H1 (cell line): ENCODE measurements at places on chromosomes 13 and 19. TPM values are rescaled to one million over a fixed set of nuclear protein-coding genes. Genes with fewer than 3 reads are reported as not detected.

The CEACAM20 gene
- not detected in 2 replicates for polyA plus RNA-seq

The EXOC3L2 gene
- polyA plus RNA-seq, result 1.4 and 3.4 TPM in 2 replicates

The ZNF835 gene
- polyA plus RNA-seq, result 0.02 and 0.05 TPM in 2 replicates

The ZNF470 gene
- polyA plus RNA-seq, result 1.9 and 2.0 TPM in 2 replicates

The TRPM4 gene
- polyA plus RNA-seq, result 13.3 and 21.5 TPM in 2 replicates

The FAM216B gene
- not detected in 2 replicates for polyA plus RNA-seq

The MEIOSIN gene
- 0.11 and 0.14 TPM in 2 replicates for polyA plus RNA-seq

The DCT gene
- 0.02 TPM in 1 of 2 replicates, not detected in the other for polyA plus RNA-seq

The KISS1R gene
- 2.7 and 5.1 TPM in 2 replicates for polyA plus RNA-seq

The CATSPERD gene
- polyA plus RNA-seq, result 0.12 TPM in 1 of 2 replicates, not detected in the other

The LRRC25 gene
- polyA plus RNA-seq, result 0.31 and 0.41 TPM in 2 replicates

The ZNF784 gene
- polyA plus RNA-seq, result 6.5 and 9.8 TPM in 2 replicates

The SERPINE3 gene
- 1.0 and 1.1 TPM in 2 replicates for polyA plus RNA-seq

The RASGRP4 gene
- polyA plus RNA-seq, result 3.1 and 5.7 TPM in 2 replicates

The FCAR gene
- not detected in 2 replicates for polyA plus RNA-seq

The RTBDN gene
- 4.0 and 4.4 TPM in 2 replicates for polyA plus RNA-seq

The PLEKHJ1 gene
- polyA plus RNA-seq, result 187 and 235 TPM in 2 replicates

The TTYH1 gene
- polyA plus RNA-seq, result 46.5 and 92.1 TPM in 2 replicates

The CLEC17A gene
- polyA plus RNA-seq, result not detected in 2 replicates

The SULT2B1 gene
- 2.6 and 3.8 TPM in 2 replicates for polyA plus RNA-seq

The PIBF1 gene
- polyA plus RNA-seq, result 0.49 and 1.1 TPM in 2 replicates

The SLAIN1 gene
- polyA plus RNA-seq, result 19.3 and 35.0 TPM in 2 replicates

The ATXN8OS gene
- polyA plus RNA-seq, result not detected in 2 replicates

The RHPN2 gene
- 22.8 and 27.2 TPM in 2 replicates for polyA plus RNA-seq

The LRRC63 gene
- not detected in 2 replicates for polyA plus RNA-seq

The PALM gene
- 5.7 and 13.0 TPM in 2 replicates for polyA plus RNA-seq

The TNNT1 gene
- polyA plus RNA-seq, result 69.6 and 97.9 TPM in 2 replicates

The CYP4F2 gene
- polyA plus RNA-seq, result not detected in 2 replicates

The CGB1 gene
- polyA plus RNA-seq, result 0.83 TPM in 1 of 2 replicates, not detected in the other

The CYP4F3 gene
- polyA plus RNA-seq, result not detected in 2 replicates

The LSR gene
- polyA plus RNA-seq, result 186 and 296 TPM in 2 replicates

The ZNF112 gene
- 0.67 and 0.70 TPM in 2 replicates for polyA plus RNA-seq

The ZNF548 gene
- 7.4 TPM in 2 replicates for polyA plus RNA-seq

The SLC46A3 gene
- polyA plus RNA-seq, result 0.50 and 0.67 TPM in 2 replicates

The ZNF728 gene
- not detected in 2 replicates for polyA plus RNA-seq

The KLF5 gene
- 1.2 and 1.9 TPM in 2 replicates for polyA plus RNA-seq

The MISP gene
- 0.45 and 0.52 TPM in 2 replicates for polyA plus RNA-seq

The FGF22 gene
- polyA plus RNA-seq, result 0.44 and 0.99 TPM in 2 replicates

The IGFL1 gene
- polyA plus RNA-seq, result not detected in 2 replicates

The NR1H2 gene
- 47.5 and 61.5 TPM in 2 replicates for polyA plus RNA-seq
